ENCODE measurements at places on chromosomes 3 and 15.

GRCh38 chr3:177349384-177349783 is 152.1 kb upstream of the TBL1XR1 start:
- no peak for DNase-seq

DNA sequence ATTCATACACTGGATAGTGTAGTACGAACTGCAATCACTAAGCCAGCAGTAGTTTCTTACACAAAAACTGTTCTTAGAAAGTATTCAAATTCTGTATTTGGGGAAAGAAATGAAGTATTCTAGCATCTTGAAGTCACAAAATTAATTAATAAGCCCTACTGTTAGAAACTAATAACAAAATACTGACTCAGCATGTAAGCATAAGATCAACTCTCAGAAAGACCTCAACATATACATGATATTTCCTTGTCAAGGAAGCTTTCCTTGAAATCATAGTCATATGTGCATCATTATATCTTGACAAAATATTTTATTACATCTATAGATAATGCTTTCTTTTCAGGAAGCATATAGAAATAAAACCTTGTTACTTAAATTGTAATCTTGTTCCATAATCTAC is 115.5 kb upstream of the GOLGA6L6 start:
- DNase-seq: no peak

DNA sequence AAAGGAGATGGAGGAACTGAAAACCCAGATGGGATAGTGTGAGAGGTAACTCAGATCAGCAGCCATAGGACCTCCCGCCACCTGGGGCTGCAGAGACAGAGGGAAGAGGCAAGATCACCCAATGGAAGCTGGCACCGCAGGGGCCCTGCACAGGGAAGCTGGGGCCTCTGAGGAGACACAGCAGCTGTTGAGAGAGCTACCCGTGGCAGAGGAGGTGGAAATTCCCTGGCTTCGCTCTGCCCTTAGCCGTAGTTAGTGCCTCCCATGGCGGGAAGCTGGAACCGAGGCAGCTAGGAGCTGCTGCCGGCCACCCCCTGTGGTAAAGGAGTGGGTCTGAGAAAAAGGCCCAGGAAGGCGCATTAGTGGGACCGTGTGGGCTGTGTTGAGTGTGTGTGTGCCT is 18.0 kb upstream of the PLXNA1 start:
- DNase-seq: no peak

- no peak for DNase-seq
These were observed 71.0 kb upstream of the THRB start for GRCh38 chr3:24565656-24566055.

DNA sequence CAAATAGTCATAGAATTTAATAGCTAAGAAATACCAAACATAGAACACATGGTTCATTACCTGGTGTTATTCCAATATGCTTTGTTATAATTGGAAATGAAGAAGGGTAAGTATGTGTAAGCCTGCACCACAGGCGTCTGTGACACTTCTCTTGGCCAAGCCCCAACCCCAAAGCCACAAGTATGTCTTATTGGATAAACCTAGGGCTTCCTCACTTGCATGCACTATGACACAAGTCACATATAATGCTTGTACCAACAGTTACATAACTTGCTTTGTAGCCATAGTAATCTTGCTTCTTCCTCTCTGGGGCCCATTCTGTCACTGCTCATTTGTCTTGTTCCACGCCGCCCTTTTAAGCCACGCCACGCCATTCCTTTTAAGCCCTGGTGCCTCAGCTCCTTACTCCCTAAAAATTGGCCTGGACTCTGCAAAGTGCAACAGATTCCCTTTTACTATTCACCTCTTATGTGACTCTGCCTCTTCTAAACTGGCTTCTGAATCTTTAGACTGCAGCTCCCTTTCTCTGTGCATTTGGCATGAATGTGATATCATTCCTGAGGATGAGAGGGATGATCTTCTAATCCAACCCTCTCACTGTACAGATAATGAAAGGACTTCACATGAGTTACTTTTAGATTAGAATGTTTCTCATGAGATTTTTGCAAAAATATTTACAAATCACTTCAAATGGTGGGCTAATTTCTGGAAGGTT is 48.1 kb upstream of the EPHA3 start:
- no peak for DNase-seq

DNA sequence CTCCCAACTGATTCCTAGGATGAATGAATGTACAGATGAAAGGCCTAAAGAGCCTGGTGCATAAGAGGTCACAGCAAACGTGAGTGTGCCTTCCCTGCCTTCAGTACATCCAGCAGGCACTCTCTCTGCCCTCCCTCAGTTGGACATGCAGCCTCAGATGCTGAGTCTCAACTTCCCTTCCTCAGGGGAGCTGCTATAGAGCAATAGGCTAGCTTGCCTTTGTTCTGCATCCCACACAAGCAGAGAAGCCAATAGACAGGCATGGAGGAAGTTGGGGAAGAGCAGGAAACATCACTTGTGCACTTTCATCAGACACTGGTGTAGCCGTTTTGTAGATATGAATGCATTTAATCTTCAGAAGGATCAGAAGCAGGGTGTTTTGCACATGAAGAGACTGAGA is 147.5 kb upstream of the THBS1 start:
- no peak for DNase-seq

GRCh38 chr3:173886-174285 is 22.7 kb upstream of the CHL1 start:
- DNase-seq: no peak

Measured in CD4-positive, alpha-beta memory T cell (primary cell).